CD4-positive, alpha-beta memory T cell (primary cell): ENCODE measurements at places on chromosomes 11 and 22. TPM values are rescaled to one million over a fixed set of nuclear protein-coding genes. Genes with fewer than 3 reads are reported as not detected.

Gene FXYD2
- total RNA-seq, result 10.5 TPM

GRCh38 chr11:46457659-46458424 lies 66.3 kb upstream of the CHRM4 start:
- DNase-seq, result no peak

Gene RASL10A
- 0.79 TPM for total RNA-seq

Gene BEST1
- total RNA-seq, result 0.26 TPM

- DNase-seq, result no peak
Observed at GRCh38 chr22:29369460-29369859, 18.9 kb downstream of the AP1B1 start.

GRCh38 chr11:76799066-76799804 lies 16.1 kb downstream of the TSKU start:
- peak; percentile 73 for DNase-seq

- DNase-seq, result no peak
Observed at GRCh38 chr11:35681163-35681767, 18.7 kb downstream of the TRIM44 start.

Gene RHOD
- 0.58 TPM for total RNA-seq
